ENCODE measurements at places on chromosomes 5 and 9.

DNA sequence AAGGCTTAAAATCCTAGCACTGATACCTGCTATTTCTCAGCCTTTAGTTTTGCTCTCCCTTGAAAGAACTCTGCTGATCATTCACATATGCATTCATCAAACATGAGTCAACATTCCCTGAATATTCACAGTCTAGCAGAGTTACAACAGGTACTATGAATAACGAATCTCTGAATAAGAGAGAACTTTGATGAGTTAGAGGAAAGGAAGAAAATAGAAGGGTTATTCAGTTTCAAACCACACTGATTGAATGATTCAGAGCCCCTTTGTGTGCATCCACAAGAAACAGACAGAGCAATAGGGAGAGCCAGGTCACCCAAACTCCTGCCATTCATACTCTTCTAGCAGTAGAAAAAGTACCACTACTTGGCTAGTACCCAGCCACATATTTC lies 36.0 kb downstream of the FOXD1 start:
- DNase-seq: no peak

GRCh38 chr9:122367065-122367464 lies 3.8 kb upstream of the PTGS1 start:
- no peak for DNase-seq

GRCh38 chr5:170740551-170741205 lies 42.8 kb upstream of the GABRP start:
- no peak for DNase-seq

DNA sequence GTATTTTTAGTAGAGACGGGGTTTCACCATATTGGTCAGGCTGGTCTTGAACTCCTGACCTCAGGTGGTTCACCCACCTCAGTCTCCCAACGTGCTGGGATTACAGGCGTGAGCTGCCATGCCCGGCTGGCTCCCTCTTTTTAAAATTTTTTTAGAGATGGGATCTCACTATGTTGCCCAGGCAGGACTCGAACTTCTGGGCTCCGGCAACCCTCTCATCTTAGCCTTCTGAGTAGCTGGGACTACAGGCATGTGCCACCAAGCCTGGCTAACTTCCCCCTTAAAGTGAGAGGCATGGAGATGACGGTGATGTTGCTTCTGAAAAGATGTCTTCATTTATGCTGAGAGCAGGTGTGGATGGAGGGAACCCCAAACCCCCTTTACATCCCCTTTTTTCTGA lies 43.7 kb upstream of the PWWP2A start:
- DNase-seq: no peak

DNA sequence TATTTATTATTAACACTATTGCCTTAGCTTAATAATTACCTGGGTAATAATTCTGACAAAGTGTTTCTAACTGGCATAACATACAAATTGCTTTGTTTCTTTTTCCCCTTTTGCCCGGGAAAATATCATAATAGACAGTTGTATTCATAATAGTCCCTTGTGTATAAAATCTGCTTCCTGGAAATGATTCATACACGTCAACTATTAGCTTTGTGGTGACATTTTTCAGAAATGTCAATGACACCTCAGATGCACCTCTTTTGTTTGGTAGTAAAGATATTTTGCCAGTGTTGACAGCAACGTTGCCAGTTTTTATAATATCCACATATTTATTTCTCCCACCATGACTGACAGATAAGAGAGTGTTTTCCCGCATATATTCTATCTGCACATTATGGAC lies 73.0 kb downstream of the RASEF start:
- DNase-seq: no peak

- DNase-seq: no peak
Measured at GRCh38 chr9:126452106-126452505, 125.5 kb downstream of the MVB12B start.

- no peak for DNase-seq
Measured at GRCh38 chr5:127824126-127824525, 120.9 kb downstream of the CCDC192 start.
